ENCODE measurements at places on chromosomes 3 and 15.
A peak's percentile ranks its signal among the peaks of the same experiment; 100 is the strongest.

DNA sequence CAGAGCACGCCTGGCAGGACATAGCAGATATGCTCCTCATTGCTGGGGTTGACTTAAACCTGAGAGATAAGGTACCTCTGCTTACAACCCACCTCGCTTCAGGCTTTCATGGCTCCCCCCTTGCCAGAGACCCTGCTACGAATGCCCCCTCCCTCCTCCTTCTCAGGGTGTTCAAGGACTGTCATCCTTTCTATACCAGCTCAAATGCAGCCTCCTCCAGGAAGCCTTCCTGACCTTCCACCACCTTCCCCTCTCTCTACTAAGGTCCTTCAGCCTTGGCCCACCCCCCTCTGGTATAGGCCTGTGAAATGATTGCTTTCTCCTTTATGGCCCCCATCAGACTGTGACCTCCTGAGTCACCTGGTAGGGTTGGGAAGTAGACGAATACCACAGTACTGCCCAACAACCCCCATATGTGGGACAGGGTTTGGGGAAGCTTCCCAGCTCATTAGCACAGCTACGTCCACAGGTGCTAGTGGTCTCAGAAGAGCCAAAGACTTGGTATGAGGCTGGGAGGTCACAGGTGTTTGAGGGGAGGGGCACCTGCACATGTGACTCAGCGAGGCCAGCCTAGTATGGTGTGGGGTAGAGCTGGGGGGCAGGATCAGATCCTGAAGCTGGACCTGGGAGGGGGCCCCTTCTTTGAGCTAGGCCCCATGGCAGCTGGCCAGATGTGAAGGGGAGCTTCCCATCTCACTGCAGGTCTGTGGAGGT lies 32.0 kb downstream of the ANKDD1A start:
- no peaks in the 10 kb centered on the region for H3K36me3 ChIP-seq
- no peak overlapping the region for H3K27ac ChIP-seq
- H3K4me1 ChIP-seq, result no peaks in the 10 kb centered on the region
- no peak overlapping the region for H3K4me3 ChIP-seq

DNA sequence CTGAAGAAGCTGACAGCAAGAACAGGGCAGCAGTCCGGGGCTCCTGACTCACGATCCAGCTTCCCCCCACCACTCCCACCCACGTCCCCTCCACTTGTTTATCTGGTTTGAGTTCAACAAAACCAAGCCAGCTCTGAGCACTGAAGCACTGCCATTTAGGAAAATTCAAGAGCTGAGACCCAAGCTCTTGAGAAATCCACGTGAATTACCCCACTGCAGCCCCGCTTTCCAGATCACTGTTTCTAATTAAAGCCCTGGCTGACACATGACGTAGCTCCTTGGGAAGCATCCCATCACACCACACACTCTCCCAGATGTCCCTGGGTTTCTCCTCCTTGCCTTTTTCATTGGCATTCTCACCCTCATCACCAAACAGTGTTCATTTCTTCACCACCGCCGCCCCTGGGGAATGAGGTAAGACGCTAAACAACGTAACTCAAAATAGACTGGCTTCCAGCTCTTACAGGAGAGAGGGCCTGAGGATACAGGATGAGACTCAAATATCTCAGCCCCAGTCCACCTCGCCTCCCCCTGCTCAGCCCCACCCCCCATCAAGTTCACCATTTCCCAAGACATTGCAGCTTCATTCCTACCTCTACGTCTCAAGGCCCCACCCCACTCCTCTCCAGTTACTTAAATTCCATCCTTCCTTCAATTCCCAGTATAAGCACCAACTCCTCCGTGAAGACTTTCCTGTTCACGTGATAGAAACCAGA lies 95.4 kb downstream of the SRGAP3 start:
- DNase-seq, result peak; percentile 32
- no peak overlapping the region for H3K27ac ChIP-seq
- no peaks in the 10 kb centered on the region for H3K27me3 ChIP-seq
- H3K36me3 ChIP-seq, result no peaks in the 10 kb centered on the region

DNA sequence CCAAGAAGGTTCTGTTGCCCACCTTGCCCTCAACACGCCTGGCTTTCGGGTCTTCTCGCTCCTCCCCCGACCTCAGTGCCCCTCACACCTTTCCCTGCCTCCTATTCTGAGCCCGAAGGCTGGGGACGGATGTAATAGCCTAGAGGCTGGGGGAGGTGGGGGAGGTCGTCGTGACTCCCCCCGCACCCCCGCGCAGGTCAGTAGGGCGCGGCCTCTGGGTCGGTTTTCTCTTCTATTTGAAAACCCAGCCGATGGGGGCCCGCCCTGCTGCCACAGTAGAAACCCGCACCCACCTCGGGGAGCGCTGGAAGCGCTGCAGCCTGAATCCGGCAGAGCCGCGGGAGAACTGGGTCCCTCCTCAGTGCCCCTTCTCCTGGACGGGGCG lies 1.0 kb upstream of the RBPMS2 start:
- H3K27me3 ChIP-seq, result no peaks in the 10 kb centered on the region
- H3K27ac ChIP-seq, result peak overlapping the region; percentile 71
- peaks cover 6% of the 10 kb centered on the region for H3K4me1 ChIP-seq
- no peaks in the 10 kb centered on the region for H3K36me3 ChIP-seq

GRCh38 chr3:14487086-14487485 lies 53.1 kb downstream of the GRIP2 start:
- H3K4me3 ChIP-seq, result no peak overlapping the region
- no peaks in the 10 kb centered on the region for H3K36me3 ChIP-seq
- DNase-seq, result no peak
- H3K27ac ChIP-seq, result no peak overlapping the region

DNA sequence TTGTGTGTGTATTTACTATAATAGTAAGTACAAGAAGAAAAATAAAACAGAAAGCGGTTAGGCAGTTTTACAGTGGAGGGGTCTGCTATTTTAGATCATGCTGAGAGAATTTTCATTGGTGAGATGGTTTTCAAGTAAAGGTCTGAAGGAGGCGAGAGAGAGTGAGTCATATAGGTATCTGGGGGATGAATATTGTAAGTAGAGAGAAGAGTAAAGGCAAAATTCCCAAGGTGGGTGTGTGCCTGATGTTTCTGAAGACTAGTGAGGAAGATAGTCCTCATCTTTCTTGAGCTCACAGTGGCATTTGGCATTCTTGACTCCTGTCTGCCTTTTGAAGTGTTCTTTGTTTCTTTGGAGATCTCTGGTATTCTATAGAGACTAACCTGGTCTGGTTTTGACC lies 38.6 kb downstream of the CRYBG3 start:
- no peaks in the 10 kb centered on the region for H3K36me3 ChIP-seq
- no peak overlapping the region for H3K27ac ChIP-seq
- no peaks in the 10 kb centered on the region for H3K4me1 ChIP-seq
- no peak for DNase-seq
- H3K27me3 ChIP-seq, result no peaks in the 10 kb centered on the region
- H3K4me3 ChIP-seq, result no peak overlapping the region

- H3K27ac ChIP-seq, result no peak overlapping the region
- H3K4me3 ChIP-seq, result no peak overlapping the region
- no peaks in the 10 kb centered on the region for H3K27me3 ChIP-seq
- H3K36me3 ChIP-seq, result no peaks in the 10 kb centered on the region
- no peaks in the 10 kb centered on the region for H3K4me1 ChIP-seq
Measured at GRCh38 chr15:77031376-77032050, 36.6 kb downstream of the PSTPIP1 start.

- H3K4me1 ChIP-seq, result no peaks in the 10 kb centered on the region
- DNase-seq, result no peak
- H3K27ac ChIP-seq, result peak overlapping the region; percentile 66
- no peak overlapping the region for H3K4me3 ChIP-seq
Measured at GRCh38 chr3:32354362-32354778, 37.3 kb upstream of the CMTM7 start.

- H3K36me3 ChIP-seq, result no peaks in the 10 kb centered on the region
- DNase-seq, result no peak
- no peaks in the 10 kb centered on the region for H3K4me1 ChIP-seq
- no peaks in the 10 kb centered on the region for H3K27me3 ChIP-seq
- no peak overlapping the region for H3K4me3 ChIP-seq
- H3K27ac ChIP-seq, result no peak overlapping the region
Measured at GRCh38 chr3:141942006-141942405, 65.6 kb downstream of the ATP1B3 start.

DNA sequence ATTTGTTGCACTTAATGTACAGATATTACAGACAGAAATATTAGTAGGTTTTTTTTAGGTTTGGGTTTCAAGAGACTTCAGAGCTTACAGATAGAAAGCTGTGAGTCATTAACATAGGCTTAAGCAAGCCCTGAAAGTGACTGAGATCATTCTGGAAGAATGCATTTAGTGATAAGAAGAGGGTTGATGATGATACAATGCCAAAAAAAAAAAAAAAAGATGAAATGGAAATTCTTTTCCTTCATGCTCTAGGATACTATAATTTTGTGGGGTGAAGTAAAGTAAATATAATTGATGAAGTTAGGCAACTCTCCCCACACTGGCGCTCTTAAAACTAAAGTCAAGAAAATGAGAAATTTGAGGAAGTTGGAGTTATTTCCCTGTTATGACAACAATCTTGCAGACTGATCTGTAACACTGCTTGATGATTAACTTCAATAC lies 169.4 kb upstream of the ZNF385D start:
- no peak overlapping the region for H3K27ac ChIP-seq
- H3K4me1 ChIP-seq, result no peaks in the 10 kb centered on the region
- no peaks in the 10 kb centered on the region for H3K36me3 ChIP-seq
- H3K4me3 ChIP-seq, result no peak overlapping the region
- DNase-seq, result no peak

DNA sequence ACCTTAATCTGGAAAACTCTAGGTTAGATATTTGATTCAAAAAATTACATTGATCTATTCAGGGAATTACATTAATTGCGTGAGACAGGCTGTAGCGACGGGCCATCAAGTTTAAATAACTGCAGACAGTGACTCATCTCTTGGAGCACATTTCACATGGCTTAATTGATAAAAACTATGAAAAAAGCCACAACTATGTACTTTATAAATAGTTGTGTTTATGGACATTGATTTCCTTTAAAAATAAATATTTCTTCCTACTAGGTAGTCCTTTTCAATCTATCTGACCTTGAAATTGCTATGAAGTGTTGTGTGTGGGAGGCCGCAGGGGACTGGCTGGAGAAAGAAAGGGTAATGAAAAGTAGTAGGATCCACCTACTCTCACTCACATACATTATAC lies 157.8 kb downstream of the IL1RAP start:
- no peak overlapping the region for H3K27ac ChIP-seq
- no peaks in the 10 kb centered on the region for H3K27me3 ChIP-seq
- no peaks in the 10 kb centered on the region for H3K36me3 ChIP-seq
- H3K4me1 ChIP-seq, result no peaks in the 10 kb centered on the region

GRCh38 chr15:98419173-98419780 lies 229.1 kb upstream of the IGF1R start:
- H3K36me3 ChIP-seq, result no peaks in the 10 kb centered on the region
- H3K4me1 ChIP-seq, result peaks cover 7% of the 10 kb centered on the region
- no peak for DNase-seq
- no peak overlapping the region for H3K4me3 ChIP-seq

- H3K4me3 ChIP-seq, result no peak overlapping the region
- DNase-seq, result no peak
- H3K4me1 ChIP-seq, result no peaks in the 10 kb centered on the region
- H3K36me3 ChIP-seq, result no peaks in the 10 kb centered on the region
Measured at GRCh38 chr15:29437888-29438702, 168.5 kb upstream of the NSMCE3 start.

GRCh38 chr15:66004618-66005262 lies 135.4 kb downstream of the RAB11A start:
- no peaks in the 10 kb centered on the region for H3K27me3 ChIP-seq
- H3K4me3 ChIP-seq, result no peak overlapping the region
- DNase-seq, result no peak

DNA sequence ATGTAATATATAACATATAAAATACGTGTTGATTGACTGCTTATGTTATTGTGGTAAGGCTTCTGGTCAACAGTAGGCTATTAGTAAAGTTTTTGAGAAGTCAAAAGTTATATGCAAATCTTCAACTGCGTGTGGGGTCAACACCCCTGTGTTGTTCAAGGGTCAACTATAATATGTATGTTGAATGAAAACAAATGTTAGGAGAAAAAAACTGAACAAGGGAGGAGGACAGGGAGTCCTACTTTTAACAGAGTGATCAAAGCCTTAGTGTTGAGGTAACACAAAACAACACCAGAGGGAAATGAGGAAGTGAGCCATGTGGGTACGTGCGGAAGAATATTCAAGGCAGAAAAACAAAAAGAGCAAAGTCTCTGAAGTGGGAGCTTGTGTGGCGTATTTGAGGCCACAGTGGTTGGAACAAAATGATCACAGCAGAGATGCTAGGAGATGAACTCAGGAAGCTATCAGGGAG lies 62.5 kb downstream of the SFMBT1 start:
- no peaks in the 10 kb centered on the region for H3K4me1 ChIP-seq
- peak overlapping the region; percentile 11 for H3K27ac ChIP-seq
- H3K36me3 ChIP-seq, result no peaks in the 10 kb centered on the region
- no peak for DNase-seq
- no peak overlapping the region for H3K4me3 ChIP-seq

DNA sequence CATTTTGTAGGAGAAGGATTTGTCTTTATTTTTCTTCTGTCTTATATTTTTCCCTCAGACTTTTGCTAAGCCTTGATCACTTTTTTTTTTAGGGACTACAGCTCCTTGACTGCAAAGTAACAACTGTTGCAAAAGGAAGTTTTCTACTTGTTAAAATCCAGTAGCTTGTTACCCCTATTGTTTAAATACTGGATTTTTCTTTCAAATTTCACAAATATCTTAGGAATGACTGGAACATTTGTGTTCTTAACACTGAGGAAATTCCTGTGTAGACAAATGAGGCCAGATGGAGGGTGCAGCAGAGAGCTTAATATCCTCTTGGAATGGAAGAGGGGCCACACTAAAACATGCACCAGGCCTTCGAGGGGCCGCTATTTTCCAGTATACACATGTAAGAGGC lies 3.2 kb upstream of the PGPEP1L start:
- no peak overlapping the region for H3K4me3 ChIP-seq
- no peak for DNase-seq

Measured in breast epithelium (tissue), 4 donors.